ENCODE measurements at places on chromosomes 6 and 20. TPM values are rescaled to one million over a fixed set of nuclear protein-coding genes. Genes with fewer than 3 reads are reported as not detected.

The ABT1 gene
- 15.4 TPM for polyA plus RNA-seq

The BPIFB4 gene
- polyA plus RNA-seq, result not detected

The CST3 gene
- 172 TPM for polyA plus RNA-seq

The SUN5 gene
- polyA plus RNA-seq, result not detected

The FAXC gene
- polyA plus RNA-seq, result 3.7 TPM

- DNase-seq, result no peak
Observed at GRCh38 chr20:63032026-63032800, 25.4 kb upstream of the BHLHE23 start.

- DNase-seq, result peak; percentile 84
Observed at GRCh38 chr20:63434599-63435378, 37.7 kb downstream of the KCNQ2 start.

GRCh38 chr6:3389390-3390167 lies 67.3 kb downstream of the SLC22A23 start:
- no peak for DNase-seq

DNA sequence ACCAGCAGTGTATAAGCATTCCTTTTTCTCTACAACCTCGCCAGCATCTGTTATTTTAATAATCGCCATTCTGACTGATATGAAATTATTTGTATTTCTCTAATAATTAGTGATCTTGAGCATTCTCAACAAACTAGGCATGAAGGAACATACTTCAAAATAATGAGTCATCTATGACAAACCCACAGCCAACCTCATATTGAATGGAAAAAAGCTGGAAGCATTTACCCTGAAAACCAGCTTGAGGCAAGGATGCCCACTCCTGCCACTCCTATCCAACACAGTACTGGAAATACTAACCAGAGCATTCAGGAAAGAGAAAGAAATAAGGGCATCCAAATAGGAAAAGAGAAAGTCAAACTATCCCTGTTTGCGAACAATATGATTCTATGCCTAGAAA lies 390.6 kb upstream of the ID4 start:
- no peak for DNase-seq

Data from renal pelvis (tissue), 12 donors.